SJSA1 (cell line): ENCODE measurements at places on chromosomes 13 and 19.

DNA sequence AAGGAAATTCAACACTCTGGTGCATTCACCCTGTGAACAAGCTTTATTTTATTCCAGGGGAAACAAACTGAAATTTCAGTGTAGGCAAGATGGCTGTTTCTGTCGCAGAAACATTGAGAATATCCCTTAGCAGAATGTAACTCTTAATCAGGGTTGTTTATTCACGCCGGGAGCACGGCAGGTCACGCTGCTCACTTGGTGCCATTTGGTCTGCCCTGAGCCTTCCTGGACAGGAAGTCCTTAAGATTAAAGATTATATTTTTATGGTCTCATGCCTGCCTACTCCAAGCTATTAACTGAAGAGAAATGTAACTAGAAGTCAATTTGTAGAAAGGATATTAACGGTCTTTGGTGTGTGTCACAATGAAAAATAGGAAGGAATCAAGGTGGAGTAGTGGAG, 185.3 kb upstream of the ARGLU1 start:
- DNase-seq = no peak

DNA sequence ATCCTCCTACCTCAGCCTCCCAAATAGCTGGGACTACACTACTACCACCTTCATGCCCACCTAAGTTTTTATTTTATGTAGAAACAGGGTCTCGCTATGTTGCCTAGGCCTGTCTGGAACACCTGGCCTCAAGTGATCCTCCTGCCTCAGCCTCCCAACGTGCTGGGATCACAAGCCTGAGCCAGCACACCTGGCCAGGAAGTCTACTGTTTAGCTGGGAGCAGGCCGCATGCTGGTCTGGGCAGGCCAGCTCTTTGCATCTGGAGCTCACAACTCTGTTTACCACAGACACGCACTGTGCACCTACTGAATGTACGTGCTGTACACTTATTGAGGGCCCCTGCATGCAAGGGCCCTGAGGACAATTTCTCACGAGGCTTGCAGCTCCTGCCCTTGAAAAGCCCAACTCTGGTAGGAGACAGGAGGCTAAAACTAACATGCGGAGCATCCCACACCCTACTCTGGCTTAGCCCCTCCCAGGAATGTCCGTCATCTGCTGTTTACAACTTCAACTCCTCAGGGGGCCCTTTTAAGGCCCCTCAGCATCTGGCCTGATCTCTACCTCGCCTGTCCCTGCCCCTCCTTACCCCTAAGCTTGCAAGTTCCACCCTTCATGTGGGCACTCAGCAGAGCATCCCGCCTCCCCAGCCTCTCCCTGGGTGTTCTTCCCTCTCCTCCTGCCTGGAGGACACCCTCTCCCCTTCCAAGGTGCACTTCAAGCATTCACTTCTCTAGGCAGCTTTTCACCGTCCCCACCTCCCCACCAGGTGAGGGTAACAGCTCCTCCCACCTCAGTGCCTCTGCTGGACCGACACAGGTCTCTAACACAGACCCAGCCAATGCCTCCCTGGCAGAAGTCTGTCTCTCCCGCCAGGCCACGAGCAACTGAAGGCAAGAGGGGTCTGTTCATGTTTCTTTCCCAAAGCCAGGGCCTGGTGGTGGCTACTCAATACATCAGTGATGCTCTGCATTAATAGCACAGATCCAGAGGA, 114.2 kb upstream of the UQCRFS1 start:
- no peak for DNase-seq

GRCh38 chr13:40515702-40516101, 150.7 kb downstream of the FOXO1 start:
- no peak for DNase-seq

- no peak for DNase-seq
These were observed 13.9 kb downstream of the LSM4 start for GRCh38 chr19:18308948-18309325.

DNA sequence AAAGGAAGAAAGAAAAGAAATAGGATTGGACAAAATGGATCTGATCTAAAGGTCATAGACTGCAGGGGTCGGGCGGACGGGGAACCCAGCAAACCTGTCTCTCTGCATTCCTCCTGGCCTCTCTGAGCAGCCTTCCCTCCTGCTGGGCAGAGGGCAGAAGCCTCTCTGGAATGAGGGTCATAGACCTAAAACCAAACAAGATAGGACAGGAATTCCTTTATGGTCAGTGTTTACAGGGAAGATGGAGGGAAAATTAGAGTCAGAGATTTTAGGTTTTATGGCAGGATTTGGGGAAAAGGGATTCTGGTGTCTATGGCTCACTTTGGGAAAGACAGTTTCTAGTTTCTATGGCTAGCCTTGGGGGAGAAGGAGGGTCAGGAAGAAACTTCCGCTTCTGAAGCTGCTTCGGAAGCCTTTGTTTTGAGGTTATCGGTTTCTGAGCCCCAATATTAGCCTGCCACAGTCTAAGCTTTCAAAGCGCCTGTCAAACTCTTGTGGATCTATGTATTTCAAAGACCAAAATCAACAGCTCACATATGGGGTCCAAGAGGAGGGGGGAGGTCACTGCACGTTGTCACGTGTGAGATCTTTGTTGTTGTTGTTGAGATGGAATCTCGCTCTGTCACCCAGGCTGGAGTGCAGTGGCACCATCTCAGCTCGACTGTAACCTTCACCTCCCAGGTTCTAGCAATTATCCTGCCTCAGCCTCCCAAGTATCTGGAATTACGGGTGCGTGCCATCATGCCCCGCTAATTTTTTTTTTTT, 18.9 kb upstream of the DPRX start:
- DNase-seq = no peak

DNA sequence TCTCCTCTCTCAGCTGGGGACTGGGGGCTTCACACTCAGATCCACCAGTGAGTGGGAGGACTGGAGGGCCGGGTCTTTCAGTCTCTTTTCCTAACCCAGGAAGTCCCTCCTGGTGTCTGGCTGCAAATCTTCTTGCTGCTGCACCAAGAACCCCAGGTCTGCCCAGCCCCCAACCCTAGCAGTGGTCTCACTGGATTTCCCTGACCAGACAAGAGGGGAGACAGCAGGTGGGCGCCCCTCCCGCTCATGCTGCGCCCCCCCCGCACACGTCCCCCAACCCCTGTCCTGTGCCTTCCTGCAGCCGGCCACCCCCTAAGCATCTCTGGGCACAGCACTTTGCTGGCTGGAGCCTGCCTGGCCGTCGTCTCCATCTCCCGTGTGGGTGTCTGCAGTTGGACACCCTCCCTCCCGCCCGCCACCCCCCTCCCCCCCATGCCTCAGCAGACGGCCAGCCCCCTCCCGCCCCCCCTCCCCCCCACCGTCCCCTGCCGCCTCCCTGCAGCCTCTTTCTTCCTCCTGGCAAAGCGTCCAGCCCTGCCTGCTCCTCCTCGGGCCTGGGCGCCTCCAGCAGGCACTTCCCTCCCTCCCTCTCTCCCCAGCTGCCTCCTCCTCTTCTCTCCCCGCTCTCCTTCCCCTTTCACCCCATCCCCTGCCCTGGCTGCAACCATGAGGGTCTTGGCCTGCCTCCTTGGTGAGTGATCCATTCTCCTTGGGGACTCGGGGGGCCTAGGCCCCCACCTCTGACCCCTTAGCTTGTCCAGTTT, at the start of gene SSC5D:
TSS of gene SSC5D (plus strand) at position 513 of the 764 bp plus-strand sequence. CDS start at position 667, 154 bp downstream.
- DNase-seq = no peak

DNA sequence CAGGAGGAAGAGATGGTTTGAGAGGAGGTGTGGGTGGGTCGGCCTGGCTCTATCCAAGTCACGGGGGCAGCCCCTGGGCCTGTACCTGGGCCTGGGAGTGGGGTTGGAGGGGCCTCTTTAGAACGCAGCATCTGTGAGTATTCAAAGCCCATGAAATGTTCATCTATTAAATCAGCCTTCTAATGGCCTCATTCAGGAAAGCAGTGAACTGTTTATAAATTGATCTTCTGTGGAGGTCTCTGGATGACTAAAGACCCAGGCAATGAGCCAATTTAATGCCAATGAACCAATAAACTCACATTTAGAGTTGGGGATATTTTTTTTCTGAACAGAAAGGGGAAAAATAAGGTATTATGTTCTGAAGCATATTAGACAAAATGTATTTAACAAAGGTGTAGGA, 19.9 kb upstream of the GGACT start:
- no peak for DNase-seq

GRCh38 chr19:15372891-15373301, 6.7 kb downstream of the AKAP8 start:
- no peak for DNase-seq

DNA sequence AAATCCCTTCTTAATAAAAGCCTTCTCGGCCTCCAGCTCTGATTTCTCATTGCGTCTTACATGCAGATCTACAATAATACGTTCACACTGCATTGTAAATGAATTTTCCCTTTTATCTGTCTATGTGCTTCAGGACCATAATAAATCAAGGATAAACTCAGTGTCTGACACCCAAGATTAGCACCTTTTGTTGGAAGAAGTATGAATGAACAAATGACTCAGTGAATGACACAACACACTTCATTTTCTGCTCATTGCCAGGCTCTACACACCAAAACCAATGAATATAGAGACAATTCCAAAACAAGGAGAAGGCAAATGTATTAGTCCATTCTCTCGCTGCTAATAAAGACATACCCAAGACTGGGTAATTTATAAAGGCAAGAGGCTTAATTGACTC, 1224.4 kb downstream of the EFNB2 start:
- no peak for DNase-seq

GRCh38 chr19:1766800-1767352, 13.6 kb downstream of the ONECUT3 start:
- DNase-seq = no peak

DNA sequence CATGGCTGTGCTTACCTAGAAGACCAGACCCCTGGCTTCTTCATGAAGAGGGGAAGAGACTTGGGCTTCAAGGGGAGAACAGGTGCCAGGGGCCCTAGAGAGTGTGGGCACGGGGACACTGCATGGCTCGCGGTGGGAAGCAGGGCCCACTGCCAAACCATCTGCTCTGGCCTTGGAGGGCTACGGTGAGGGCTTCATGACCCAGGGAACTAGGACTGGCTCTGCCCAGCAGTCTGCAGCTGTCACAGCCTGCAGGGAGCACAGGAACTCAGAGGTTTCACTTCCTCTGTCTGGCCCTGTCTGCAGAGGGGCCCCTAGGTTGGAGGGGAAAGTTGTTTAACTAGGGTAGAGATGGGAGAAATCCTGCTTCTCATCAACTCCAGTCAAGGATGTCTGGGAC, 4.3 kb downstream of the ERCC1 start:
- no peak for DNase-seq

DNA sequence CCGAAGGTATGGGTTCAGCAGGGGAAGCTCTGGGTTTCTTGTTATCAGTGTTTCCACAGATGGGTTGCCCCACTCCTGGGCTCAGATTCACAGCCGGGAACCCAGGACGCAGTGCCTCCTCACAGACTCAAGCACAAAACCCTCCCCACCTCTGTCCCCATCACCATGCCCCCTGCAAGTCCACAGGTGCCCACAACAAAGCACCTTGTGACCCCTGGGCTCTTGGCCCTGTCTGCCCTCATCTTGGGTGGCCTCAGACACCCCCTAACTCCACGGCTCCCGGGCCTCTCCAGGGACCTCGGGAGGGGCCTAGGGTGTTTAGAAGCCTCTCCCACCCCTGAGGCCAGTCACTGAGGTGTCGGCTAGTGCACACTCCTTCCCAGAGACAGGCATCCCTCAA, 231.7 kb downstream of the TUBA3C start:
- no peak for DNase-seq

DNA sequence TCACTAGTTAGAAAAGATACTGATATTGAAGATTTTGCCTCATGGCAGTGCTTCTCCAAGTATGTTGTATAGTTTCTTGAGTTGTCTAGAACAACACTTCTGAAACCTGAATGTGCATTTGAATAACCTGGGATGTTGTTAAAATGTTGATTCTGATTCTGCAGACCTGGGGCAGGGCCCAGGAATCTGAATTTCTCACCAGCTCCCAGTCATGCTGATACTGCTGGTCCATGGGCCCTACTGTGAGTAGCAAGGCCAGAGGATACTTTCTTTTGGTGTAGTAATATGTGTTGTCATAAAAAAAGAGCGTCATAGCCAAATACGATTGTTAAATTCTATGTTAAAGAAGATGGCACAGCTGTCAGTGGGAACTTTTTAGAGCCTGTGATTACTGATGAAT, 41.6 kb upstream of the C1QTNF9 start:
- DNase-seq = no peak
